Stimulated activated CD4-positive, alpha-beta T cell treated with anti-CD3 and anti-CD28 coated beads, Interleukin-2, amount 100 ng/mL, for 4 hours (primary cell): ENCODE measurements at places on chromosomes 1 and 21.

DNA sequence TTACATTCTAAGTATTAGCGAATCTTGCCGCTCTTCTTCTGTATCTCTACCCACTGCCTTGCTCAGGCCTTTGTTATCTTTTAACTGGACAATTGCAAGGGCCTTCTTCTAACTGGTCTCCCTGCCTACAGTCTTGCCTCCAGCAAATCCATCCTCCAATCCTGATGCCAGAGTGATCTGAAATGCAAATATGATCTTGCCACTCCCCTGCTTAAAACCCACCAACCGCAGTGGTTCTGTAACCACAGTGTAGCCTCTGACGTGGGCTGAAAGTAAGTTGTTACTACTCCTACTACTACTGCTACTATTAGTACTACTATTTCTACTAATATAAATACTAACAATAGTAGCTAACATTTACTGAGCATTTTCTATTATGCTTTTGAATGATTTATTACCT lies 12.4 kb downstream of the MOV10 start:
- no peak for DNase-seq

- DNase-seq: no peak
These were observed 13.4 kb downstream of the DRAXIN start for GRCh38 chr1:11704691-11705475.

- no peak for DNase-seq
These were observed 97.0 kb downstream of the UBR4 start for GRCh38 chr1:19112891-19113696.

DNA sequence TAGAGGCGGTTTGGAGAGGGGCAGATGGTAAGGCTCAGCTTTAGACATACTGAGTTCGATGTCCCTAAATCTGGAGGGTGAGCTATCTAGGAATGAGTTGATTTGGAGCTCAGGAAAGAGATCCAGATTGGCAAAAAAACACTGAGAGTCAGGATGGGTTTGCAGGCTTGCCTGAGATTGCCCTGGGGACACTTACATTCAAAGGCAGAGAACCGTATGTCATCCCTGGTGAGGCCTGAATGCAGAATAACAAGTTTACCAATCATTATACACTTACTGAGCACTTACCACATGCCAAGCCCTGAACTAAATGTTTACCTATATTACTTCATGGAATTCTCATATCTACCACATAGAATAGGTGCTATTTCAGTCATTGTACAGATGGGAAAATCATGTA lies 27.5 kb downstream of the TFAP2E start:
- DNase-seq: no peak

DNA sequence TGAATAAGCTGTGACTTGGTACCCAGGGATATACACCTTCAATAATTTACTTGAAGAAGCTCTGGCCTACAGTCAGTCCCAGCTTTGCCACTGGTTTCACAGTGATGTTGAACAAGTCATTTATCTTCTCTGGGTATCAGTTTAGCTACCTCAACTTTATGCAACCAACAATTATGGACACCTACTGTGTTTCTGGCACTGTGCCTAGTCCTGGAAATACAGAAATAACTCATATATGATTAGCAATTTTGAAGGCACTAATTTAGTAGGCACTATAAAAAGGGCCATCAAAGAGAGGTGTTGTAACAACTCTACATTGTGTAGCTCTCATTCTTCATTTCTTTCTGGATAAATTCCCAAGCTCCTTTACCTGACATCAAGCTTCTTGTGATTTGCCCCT lies 88.6 kb upstream of the SPATA6 start:
- no peak for DNase-seq

DNA sequence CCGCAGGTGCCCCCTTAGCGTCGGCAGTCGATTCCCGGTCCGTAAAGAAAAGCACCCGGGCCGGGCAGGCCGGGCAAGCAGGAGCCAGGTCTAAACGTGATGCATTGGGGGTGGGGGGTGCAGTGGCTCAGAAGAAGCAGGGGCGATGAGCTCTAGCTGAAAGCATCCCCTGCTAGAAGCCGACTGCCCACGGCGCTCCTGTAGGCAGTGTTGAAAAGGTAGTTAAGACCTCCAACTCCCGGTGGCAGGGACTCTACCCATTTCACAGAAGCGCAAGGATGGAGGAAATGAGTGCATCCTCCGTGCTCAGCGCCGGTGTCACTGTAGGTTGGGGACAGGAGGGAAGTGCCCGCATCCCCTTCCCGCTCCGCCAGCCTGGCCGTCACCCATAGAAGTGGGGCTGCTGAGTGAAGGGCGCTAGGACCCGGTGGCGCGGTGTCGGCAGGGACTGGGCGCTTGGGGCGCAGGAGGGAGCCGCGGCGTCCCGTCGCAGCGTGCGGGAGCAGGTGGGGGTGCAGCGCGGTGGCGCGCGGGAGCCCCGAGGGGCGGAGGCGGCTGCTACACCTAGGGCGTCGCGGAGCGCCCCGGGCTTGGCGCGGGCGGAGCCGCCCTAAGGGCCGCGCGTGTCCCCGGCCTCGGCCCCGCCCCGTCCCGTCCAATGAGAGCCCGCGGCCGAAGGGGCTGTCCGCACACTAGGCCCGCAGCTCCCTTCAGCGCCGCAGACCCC lies at the start of gene WNT2B:
Gene WNT2B, plus strand, starts transcription at position 688 of the 727 bp plus-strand sequence. CDS start 298 bp downstream, outside the sequence.
- DNase-seq: peak; percentile 20

GRCh38 chr1:169941982-169942830 lies 48.5 kb upstream of the SCYL3 start:
- DNase-seq: no peak

DNA sequence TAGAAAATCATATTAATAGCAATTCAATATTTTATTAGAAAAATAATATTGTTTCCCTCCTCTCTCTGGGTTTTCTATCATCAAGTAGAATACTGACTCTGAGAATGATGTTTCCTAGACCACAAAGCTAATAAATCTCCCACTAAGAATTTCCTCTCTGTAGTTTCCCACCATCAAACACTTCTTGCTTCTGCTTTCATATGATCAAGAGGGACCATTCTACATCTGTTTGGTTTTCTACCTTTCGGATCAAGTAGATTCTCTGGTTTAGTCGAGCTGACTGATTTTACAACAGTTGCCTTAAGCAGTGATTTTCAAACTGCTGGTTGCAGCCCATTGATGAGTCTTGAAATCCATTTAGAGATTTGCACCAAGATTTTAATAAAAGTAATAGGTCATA lies 240.2 kb upstream of the PTBP2 start:
- no peak for DNase-seq

GRCh38 chr1:157348538-157349480 lies 203.5 kb downstream of the FCRL5 start:
- no peak for DNase-seq

- no peak for DNase-seq
These were observed 1.7 kb downstream of the ADSS2 start for GRCh38 chr1:244449936-244450508.

GRCh38 chr1:172530000-172530399 lies 3.0 kb upstream of the SUCO start:
- no peak for DNase-seq

DNA sequence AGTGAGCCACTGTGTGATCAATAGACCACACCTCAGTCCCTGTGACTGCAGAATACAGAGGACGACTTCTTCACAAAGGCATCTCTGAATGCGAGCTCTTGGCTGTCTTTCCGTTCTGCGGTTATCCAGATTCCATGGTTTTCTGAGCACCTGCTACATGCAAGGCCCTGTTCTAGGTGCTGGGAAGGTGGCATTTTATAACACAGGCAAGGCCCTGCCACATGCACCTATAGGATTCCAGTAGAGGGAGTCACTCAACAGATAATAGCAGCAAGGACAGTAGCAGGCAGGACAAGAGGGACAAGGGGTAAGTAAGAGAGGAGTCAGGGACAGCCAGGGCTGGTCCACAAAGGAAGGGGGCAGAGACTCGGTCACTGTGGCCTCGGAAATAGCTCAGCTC lies 9.0 kb downstream of the URB1 start:
- DNase-seq: no peak

GRCh38 chr1:190847166-190847565 lies 369.5 kb upstream of the BRINP3 start:
- DNase-seq: no peak

GRCh38 chr1:31112266-31112935 lies 46.9 kb upstream of the PUM1 start:
- no peak for DNase-seq

DNA sequence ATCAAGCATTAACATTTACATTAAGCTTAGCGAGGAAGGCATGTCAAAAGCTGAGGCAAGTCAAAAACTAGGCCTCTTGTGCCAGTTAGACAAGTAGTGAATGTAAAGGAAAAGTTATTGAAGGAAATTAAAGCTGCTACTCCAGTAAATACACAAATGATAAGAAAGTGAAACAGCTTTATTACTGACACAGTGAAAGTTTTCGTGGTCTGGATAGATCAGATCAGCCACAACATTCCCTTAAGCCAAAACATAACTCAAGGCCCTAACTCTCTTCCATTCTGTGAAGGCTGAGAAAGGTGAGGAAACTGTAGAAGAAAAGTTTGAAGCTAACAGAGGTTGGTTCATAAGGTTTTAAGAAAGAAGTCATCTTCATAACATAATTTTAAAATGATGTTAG lies 131.9 kb downstream of the VAV3 start:
- DNase-seq: no peak

GRCh38 chr1:13730291-13730690 lies 30.3 kb downstream of the PRDM2 start:
- DNase-seq: no peak

DNA sequence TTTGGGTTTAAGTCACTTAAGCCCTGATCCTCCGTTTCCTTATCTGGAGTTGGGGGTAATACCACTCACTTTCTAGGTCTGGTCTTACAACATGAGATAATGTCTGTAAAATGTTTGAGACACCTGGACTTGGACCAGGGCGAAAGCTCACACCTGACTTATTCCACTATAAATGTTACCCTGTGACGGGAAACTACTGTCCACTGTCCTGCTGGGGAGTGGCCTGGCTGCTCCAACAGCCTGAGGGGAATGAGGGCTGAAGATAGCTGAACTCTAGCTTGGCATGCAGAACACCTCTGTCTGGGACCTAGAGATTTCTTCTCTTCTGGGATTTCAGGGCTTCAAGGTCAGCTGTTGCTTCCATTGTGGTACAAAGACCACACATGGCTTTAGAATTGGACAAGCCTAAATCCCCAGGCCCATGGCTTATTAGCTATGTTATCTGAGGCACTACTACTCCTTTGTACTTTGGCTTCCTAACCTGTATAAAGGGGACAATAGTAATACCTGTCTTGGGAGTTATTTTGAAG lies 9.5 kb upstream of the A3GALT2 start:
- DNase-seq: no peak

GRCh38 chr1:81186261-81186660 lies 614.5 kb upstream of the ADGRL2 start:
- DNase-seq: no peak

GRCh38 chr1:231519166-231519565 lies 9.3 kb upstream of the TSNAX start:
- no peak for DNase-seq

- no peak for DNase-seq
These were observed 74.1 kb downstream of the SERINC2 start for GRCh38 chr1:31487143-31487542.

GRCh38 chr1:190084552-190084951 lies 393.1 kb downstream of the BRINP3 start:
- DNase-seq: no peak

DNA sequence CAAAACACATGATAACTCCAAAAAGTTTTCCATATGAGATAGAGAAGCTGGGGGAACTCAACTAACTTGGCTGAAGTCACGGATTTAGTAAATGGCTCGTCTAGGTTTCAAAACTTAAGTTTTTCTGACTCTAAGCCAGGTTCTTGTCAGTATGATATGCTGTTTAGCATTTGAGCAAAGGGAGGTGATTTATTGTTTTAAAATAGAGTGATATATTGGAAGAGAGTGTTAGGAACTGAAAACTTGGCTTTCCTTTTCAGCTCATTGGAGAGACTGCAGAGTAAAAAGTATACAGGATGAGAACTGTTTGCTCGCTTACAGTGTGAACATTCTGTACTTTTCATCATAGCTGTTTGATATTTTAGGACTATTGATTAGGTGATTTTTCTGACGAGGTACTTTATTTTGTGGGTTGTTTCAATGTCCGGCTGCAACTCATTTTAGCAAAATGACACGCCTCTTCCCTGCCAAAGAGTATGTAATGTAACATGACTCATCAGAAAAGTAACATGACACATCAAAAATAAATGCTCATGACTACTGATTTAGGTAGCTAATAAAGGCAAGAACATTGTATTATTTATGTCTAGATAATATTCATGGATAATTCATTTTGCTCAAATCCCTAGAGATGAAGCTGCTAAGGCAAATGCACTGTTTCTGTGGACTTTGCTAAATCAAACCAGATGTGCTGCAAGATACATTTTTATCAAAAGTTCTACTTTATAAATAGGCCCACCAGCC lies 355.1 kb downstream of the GPATCH2 start:
- DNase-seq: no peak

DNA sequence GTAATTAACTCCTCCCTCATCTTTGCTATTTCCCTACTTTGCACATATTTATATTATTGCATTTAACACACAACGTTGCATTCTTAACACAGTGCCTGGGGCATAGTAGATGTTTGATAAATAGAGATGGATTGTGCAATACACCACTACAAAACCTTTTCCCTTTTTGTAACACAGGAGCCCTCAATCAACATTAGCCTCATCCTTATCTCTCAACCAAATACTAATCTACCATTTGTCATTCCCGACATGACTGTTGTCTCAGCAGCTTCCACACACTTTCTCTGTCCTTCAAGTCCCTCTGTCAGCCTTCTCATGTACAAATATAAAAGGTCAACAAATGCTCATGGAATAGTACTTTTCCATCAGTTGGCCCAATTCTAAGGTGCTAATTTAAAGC lies 78.9 kb upstream of the KCNK2 start:
- DNase-seq: no peak

DNA sequence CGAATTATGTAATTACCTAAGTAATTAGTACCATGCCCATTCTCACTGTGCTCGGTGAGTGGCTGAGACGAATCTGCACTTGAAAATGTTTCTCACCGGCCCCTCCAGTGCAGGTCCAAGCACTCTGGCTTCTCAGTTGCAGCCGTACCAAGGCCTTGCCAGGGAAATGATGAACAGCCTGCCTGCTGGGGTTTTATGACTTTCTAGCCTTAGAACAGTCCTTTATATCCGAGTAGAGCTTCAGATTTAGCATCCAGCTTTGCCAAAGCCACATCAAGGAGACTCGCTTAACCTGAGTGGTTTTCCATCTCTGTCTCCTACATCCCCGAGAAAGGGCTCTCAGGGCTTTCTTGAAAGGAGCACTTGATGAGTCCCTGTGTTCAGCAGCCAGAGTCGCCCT lies 83.4 kb downstream of the GREM2 start:
- no peak for DNase-seq

- DNase-seq: no peak
These were observed 46.1 kb upstream of the RBM34 start for GRCh38 chr1:235207209-235207565.

- no peak for DNase-seq
These were observed 404.0 kb upstream of the VAMP3 start for GRCh38 chr1:7366955-7367665.

- DNase-seq: no peak
These were observed 1.2 kb downstream of the ADAMTSL4 start for GRCh38 chr1:150550222-150551050.

- no peak for DNase-seq
These were observed 13.0 kb downstream of the PHGDH start for GRCh38 chr1:119724611-119725218.
